ENCODE measurements at places on chromosomes 6 and 20.

GRCh38 chr20:23419995-23420901 is 1.0 kb downstream of the NAPB start:
- ATAC-seq, result peak; percentile 61

- ATAC-seq, result no peak
Observed at GRCh38 chr6:136920671-136921380, 1.3 kb upstream of the SLC35D3 start.

DNA sequence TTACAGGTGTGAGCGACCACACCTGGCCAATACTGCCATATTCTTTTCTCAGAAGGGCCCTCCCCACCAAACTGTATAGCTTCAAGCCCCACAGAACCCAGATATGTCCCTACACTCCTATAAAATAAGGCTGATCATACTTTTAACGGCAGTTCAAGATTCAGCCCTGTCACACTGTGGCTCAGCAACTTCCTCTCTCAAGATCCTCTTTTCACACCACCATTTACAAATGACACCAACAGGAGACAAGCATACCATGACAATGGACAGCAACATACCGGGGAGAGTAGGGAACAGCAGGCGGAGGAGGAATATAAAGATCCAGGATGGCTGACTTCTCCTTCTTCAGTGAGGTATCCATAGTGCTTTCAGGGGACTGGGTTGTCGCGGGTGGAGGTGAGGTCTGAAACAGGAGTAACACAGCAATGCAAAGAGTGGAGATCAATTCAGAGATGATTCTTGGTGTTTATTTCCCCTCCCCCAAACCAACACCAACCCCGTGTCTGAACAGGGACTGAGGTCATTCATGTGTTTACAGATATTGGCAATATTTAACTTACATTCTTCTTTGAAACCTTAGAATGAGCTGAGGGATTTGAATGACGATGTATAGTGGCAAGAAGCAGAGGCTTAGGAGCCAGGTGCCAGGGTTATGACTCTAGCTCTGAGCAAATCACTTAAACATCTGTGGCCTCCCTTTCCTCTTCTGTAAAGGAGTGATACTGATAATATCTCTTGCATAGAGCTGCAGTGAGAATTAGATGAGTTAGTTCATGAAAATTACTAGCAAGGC is 57.6 kb upstream of the IPCEF1 start:
- ATAC-seq, result no peak

DNA sequence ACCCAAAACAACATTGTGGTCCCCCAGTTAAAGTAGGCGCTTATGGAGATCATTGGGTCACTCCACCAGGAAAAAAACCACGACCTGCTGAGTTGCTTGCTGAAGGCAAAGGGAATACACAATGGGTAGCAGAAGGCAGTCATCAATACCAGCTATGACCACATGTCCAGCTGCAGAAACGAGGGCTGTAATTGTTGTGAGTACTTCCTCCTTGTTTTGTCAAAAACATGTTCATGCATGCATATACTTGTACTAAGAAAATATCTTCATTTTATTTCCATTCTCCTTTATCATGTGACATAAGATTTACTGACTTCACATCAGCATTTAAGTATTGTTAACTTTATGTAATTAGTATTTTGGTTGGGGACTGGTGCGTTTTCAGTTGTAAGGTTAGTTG is 16.9 kb downstream of the SERINC1 start:
- ATAC-seq, result no peak

- no peak for ATAC-seq
Observed at GRCh38 chr20:2780948-2781347, 19.5 kb downstream of the CPXM1 start.

DNA sequence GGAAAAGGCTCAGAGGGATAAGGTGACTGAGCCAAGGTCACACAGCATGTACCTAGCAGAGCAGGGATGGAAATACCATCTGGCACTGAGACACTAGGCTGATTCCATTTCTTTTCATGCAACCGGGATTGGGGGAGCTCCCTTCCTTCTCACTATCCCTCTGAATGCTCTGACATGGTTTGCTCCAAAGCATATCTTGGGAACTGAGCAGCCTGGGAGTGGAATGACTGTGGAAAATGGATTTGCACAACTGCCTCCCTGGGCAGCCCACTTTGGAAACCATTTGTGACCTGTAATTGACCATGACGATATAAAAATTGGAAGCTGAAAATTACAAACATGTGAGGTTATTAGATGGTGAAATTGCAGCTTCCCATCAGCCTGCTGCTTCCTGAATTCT is 309.0 kb upstream of the CHD6 start:
- ATAC-seq, result no peak

DNA sequence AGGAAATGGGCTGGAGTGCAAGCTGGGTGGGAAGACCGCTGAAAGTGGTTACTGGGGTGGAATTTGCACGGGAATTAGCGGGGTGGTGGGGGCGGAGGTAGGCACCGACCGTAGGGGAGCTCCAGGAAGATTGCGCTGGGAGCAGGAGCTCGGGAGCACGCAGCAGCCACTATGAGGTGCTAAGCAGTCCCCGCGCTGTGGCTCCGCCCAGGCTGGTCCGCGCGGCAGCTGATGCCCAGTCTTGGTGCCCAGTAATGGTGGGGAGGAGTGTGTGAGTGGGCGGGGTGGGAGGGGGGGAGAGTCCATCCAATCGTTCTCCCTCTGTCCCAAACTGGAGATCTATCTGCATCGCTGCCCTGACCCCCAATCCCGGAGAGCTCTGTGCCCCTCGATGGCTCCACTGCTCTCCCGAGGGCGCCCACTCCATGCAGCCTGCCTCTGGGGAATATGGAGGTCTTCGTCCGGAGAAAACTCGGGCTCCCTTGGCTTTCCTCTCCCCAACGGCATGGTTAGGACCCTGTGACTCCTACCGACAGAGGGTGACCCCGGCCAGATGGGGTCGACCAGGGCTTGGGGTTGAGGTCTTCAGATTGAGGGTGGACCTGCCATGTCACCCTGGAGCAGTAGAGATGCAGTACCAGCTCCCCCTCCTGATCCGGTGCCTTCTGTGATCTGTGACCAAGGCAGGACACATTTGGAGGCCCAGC is 5.3 kb downstream of the TP53TG5 start:
- no peak for ATAC-seq

- ATAC-seq, result no peak
Observed at GRCh38 chr6:79628466-79629288, 2.5 kb upstream of the SH3BGRL2 start.

- ATAC-seq, result no peak
Observed at GRCh38 chr6:21748343-21749056, 154.9 kb downstream of the SOX4 start.

GRCh38 chr20:51756653-51757052 is 11.5 kb downstream of the ATP9A start:
- ATAC-seq, result no peak

- ATAC-seq, result no peak
Observed at GRCh38 chr6:44157152-44157521, 1.5 kb upstream of the CAPN11 start.

DNA sequence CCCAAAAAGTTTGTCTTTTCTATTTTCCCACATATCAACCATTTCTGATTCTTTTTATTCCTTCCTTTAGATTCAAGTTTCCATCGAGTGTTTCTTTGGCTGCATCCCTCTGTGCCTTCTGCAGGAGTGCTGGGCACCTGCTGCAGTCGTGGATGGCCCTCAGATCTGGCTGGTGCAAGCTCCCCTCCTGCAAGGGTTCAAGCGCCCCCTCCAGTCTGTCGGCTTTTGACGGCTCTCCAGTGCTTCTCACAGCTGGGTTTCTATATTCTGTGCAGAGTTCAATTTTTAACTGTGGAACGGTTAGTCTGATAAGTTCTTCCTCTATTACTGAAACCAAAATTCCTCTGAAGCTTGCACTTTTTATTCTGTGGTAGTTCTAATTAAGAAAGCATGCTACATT is 132.1 kb downstream of the HUS1B start:
- ATAC-seq, result peak; percentile 55

DNA sequence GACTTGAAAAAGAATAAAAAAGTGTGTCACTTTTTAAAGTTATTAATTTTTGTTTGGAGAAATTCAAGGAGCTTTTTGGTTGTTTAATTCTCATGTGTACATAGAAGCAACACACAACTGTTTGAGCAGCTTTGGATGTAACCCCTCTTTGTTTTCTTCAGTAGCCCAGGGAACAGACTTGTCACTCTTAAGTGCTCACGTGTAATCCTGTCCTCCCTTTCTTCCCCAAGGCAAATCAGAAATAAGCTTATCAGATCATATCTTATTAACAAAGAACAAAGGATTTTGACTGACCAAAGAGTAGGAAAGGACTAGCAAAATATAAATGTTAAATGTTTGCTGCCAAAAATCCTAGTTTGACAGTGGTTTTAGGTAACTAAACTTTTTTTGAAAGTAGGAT is 7.3 kb upstream of the FLRT3 start:
- no peak for ATAC-seq

GRCh38 chr6:143098054-143098671 is 37.5 kb downstream of the AIG1 start:
- ATAC-seq, result peak; percentile 92

DNA sequence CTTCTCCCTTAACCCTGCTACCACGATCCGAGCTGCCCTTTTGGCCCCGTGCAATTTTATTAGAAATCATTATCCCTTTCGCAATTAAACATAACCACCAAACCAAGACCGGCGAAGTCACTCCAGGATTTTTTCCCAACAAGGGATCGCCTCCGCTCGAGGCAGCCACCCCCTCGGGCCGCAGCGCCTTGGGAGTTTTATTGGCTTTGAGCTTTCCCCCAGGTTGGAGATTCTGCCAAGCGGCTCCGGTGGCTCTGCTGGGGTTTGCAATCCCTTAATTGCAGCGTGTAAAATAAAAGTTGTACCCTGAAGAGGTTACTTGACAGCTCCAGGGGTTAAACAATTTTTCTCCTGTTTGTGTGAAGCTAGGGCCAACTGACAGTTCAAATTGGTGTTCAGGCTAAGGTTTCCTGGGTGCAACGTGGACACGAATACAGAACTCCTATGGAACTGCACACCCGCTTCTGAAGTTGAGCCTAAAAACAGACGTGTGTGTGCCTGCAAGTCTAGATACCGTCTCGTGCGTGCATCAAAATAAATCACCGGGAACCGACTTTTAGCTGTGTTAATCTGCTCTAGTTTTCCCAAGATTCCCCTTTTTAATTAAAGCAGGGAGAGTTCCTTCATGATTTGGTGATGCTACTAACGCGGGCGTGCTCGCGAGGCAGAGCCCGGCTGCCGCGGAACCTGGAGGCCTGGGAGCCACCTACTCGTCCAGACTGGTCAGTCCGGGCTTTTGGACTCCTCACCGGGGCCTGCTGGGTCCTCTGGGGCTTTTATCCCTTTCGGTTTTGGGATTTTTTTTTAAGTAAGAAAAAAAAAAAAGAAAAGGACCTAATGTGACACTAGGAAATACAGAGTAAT is 975 bp upstream of the TFAP2A start:
- ATAC-seq, result no peak

DNA sequence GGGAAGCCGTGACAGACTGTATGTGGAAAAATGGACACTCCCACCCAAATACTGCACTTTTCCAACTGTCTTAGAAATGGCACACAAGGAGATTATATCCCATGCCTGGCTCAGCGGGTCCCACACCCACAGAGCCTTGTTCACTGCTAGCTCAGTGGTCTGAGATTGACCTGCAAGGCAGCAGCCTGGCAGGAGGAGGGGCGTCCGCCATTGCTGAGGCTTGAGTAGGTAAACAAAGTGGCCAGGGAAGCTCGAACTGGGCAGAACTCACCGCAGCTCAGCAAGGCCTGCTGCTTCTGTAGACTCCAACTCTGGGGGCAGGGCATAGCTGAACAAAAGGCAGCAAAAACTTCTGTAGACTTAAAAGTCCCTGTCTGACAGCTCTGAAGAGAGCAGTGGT is 11.4 kb upstream of the RNF146 start:
- ATAC-seq, result no peak

DNA sequence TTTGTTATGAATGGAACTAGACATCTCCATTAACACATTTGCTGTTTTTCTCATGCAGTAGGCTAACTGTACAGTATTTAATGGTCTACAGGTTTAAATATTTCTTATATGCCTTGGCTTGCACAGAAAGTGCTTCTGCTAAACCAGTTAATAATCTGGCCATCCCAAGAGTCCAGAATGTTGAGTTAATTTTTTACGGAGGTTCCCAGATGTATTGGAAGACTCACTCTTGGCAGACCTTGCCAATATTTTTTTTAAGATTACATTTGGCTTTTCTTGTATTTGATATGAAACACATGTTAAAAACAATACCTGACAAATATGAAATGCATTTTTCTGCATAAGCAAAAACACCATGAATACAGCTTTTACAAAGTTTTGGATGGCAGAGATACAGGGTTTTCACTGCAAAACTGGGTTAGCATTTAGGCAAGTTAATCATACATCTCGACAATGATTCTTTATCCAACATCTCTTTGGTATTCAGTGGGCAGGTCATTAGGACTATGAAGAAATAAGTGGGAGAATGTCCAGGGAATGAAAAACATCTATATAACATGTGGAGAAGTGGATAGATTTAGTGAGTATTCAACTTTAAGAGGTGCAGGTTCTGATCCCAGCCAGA is 94.0 kb downstream of the SGK1 start:
- no peak for ATAC-seq

DNA sequence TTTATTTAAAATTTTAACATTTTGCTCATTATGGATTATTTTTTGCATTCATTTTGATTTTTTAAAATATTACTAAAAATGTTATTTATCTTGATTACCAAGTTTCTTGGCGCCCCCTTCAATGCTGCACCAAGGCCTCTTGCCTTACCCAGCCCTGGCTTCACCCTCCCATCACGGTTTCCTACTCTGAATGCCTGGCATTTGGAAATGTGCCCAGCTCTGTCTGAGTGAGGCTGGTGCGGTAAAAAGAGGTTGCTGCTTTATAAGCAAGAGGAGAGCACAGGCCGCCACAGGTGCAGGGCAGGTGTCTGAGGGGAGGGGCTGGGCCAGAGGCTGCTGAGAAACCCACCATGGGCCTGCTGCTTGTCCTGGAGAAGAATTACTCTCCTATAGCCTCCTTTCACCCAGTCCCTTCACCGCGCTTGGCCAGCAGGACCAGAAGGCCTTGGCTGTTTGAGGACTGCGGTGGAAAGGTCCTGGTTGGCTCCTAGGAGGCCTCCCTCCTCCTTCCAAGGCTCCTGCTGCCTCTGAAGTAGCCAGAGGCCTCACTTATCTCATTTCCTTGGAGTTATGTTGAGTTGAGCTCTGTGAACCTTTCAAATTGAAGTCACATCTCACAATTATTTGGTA is 62.6 kb downstream of the BANF2 start:
- ATAC-seq, result no peak

DNA sequence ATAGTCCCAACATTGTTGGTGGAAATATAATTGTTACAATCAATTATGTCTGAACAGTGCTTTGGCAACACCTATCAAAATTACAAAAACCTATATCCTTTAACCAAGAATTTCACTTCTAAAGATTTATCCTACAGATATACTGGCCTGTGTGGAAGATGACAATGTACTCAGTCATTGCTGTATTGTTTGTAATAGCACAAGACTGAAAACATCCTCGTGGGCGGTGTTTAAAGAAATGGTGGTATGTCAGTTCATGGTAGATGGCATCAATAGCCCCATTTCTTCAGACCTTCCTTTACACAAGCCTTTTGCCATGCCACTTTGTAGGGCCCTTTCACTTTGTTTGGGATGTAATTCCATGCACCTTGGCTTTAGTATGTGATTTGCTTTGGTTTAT is 9.8 kb upstream of the TPBG start:
- no peak for ATAC-seq
